COLO829 (cell line): ENCODE measurements at places on chromosomes 2 and 18.

DNA sequence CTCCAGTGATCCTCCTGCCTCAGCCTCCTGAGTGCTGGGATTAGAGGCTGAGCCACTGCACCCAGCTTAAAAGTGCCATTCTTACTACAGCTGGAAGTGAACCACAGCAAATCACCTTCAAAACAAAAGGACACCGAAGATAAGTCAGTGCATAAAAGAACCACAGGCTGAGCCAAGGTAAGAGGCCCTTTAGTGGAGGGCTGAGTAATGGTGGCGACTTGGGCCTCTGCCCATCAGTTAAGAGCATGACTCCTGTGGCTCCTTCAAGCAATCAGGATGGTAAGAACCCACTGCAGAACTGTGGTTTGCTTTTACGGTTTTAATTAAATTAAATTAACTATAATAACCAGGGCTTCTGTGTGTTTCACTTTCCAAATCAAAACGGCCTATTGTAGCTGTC, 75.1 kb downstream of the CTAGE1 start:
- DNase-seq, result no peak

DNA sequence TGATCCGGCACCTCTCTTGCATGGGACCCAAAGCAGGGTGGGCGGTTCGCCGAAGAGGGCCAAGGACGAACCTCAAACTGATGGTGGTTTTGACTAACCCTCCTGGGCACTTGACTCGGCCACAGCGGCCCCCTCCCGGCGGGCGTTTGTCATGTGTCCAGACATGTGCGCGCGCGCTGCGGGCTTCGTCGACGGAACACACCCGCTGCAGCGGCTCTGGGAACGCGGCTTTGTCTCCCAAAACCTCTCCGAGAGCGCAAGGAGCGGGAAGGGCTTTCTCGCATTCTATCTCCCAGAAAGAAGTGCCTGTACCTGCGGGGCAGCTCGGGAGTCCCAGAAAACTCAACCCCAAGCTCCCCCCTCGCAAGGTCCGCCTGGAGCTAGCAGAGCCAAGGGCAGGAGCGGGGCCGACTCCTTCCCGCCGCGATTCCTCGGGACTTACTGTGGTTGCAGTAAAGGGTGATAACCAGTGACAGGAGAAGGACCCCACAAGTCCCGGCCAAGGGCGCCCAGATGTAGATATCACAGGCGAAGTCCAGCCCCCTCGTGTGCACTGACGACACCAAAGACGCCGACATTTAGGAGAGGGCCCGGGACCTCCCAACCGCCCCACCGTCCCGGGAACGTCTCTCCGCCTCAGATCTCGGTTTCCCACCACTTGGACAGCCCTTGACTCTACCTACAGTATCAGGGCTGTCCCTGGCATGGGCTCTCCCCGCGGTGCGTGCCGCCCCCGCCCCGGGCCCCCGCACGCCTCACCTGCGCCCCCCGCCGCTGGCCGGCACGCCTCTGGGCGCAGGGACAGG, 1.6 kb downstream of the CD8A start:
- DNase-seq, result no peak

DNA sequence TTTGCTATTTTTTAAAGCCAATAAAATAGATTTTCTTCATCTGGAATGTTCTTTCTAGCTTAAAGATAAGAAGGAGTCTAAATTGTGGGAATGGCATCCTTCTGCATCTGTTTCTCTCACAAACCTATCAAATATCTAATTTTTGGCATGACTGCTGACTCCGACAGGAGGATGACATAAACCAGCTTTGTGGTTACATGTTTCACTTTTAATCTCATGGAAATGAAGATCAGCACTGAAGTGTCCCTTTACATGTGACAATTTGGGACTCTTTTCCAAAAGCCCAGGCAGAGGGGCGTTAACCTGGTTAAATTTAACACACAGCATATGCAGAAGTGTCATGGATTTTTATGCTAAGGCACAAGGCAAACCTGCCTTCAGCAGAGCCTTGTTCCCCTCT, 694.7 kb downstream of the ARHGAP15 start:
- DNase-seq, result no peak

DNA sequence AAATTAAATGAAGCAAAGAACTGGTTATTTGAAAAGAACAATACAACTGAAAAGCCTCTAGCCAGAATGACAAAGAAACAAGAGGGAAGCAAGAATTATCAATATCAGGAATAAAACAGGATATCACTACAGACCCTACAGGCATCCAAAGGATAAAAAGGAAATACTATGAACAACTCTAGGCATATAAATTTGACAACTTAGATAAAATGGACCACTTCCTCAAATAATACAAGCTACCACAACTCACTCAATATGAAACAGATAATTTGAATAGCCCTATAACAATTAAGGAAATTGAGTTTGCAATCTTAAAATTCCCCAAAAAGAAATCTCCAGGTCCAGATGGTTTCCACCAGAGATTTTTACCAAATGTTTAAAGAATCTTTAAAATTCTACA, 19.8 kb downstream of the RPRD1A start:
- no peak for DNase-seq

GRCh38 chr2:127398239-127398590, 10.4 kb upstream of the MAP3K2 start:
- peak; percentile 94 for DNase-seq

DNA sequence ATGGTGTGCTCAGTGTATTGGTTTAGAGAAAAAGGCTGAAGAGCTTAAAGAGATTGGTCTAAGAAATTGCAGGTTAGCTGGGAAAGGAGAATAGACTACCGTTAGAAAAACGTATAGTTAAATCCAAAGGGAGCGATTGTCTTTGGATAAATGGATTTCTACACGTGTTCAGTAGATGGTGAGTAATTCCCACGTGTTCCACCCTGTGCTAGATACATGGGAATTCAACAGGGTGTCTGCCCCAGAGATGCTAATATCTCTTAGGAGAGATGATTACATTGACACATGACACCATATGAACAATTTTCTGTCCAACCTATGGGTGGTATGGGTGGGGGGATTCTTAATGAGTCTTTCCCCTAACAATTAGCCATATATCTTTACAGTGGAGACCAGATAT, 99.8 kb downstream of the TDRD15 start:
- peak; percentile 8 for DNase-seq

- DNase-seq, result no peak
Measured at GRCh38 chr2:234422981-234423431, 73.9 kb downstream of the ARL4C start.

DNA sequence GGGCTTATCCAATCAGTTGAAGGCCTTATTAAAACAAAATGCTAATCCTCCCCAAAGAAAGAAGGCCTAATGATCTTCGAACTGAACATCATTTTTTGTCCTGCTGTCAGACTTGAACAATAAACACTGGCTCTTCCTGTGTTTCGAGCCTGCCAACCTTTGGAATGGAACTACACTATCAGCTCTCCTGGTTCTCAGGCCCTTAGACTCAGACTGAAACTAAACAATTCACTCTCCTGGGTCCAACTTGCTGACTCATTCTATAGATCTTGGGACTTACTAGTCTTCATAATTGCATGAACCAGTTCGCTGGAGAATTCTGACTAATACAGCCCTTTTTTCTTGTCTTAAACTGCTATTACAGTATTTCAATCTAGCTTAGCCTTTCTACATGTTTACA, 235.2 kb downstream of the LNPK start:
- DNase-seq, result no peak
